ENCODE measurements at places on chromosomes 5 and 9. TPM values are rescaled to one million over a fixed set of nuclear protein-coding genes. Genes with fewer than 3 reads are reported as not detected.

- DNase-seq: no peak
Measured at GRCh38 chr5:73027361-73027760, 71.5 kb downstream of the FCHO2 start.

DNA sequence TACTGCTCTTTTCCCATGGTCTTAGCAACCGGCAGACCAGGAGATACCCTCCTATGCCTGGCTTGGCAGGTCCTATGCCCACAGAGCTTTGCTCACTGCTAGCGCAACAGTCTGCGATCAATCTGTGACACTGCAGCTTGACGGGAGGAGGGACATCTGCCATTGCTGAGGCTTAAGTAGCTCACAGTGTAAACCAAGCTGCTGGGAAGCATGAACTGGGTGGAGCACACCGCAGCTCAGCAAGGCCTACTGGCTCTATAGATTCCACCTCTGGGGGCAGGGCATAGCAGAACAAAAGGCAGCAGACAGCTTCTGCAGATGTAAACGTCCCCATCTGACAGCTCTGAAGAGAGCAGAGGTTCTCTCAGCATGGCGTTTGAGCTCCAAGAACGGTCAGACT, 40.4 kb downstream of the MCTP1 start:
- no peak for DNase-seq

The HMMR gene
- total RNA-seq: 4.0 TPM

The NKD2 gene
- 0.93 TPM for total RNA-seq

The DIPK1B gene
- total RNA-seq: 1.0 TPM

The C5orf34 gene
- total RNA-seq: 2.9 TPM

The SLC1A1 gene
- total RNA-seq: 16.8 TPM

The SPINK13 gene
- not detected for total RNA-seq

Measured in mucosa of descending colon (tissue), 3 donors.